ENCODE measurements at places on chromosomes 1 and 21.

- DNase-seq = no peak
These were observed 41.8 kb upstream of the BCL10 start for GRCh38 chr1:85318217-85318616.

- DNase-seq = no peak
These were observed 218.1 kb upstream of the KAZN start for GRCh38 chr1:14380408-14380807.

- DNase-seq = peak; percentile 71
These were observed 17.5 kb upstream of the ETV3 start for GRCh38 chr1:157155658-157156057.

- no peak for DNase-seq
These were observed 207.1 kb downstream of the HIVEP3 start for GRCh38 chr1:41711581-41711980.

GRCh38 chr1:245156041-245156735 is 1.4 kb downstream of the KIF26B start:
- DNase-seq = peak; percentile 84

- DNase-seq = peak; percentile 81
These were observed 299.0 kb downstream of the TPR start for GRCh38 chr1:186076006-186076405.

DNA sequence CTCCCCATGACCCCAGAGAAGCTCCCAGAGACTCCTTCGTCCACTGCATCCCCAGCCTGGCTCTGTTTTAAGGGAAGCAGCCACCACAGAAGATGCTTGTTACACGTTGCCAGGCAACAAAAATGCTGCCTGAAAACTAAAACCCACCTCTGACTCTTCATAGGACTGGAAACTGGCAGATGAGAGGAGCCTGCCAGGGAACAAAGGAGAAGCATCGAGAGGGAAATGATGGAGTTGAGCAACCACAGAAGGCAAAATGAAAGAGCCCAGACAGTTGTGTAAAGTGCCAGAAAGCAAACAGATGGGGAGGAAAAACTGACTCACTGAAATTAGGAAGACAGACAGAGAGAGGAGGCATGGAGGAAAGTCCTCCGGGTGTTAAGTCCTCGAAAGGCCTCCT is 118.4 kb downstream of the KCNN3 start:
- no peak for DNase-seq

DNA sequence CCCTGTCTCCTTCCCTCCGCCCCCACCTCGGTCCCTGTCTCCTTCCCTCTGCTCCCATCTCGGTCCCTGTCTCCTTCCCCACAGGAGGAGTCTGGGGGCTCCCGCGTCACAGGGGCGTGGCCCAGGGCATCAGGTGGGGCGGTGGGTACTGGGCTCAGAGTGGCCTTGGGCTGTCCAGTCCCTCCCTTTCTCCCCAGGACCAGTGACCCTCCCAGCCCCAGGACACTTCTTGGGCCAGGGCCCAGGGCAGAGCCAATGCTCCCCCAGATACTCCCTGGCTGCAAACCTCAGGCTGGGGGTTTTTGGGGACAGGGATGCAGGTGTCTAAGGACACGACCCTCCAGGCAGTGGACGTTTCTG is 6.8 kb upstream of the RNF223 start:
- DNase-seq = no peak

DNA sequence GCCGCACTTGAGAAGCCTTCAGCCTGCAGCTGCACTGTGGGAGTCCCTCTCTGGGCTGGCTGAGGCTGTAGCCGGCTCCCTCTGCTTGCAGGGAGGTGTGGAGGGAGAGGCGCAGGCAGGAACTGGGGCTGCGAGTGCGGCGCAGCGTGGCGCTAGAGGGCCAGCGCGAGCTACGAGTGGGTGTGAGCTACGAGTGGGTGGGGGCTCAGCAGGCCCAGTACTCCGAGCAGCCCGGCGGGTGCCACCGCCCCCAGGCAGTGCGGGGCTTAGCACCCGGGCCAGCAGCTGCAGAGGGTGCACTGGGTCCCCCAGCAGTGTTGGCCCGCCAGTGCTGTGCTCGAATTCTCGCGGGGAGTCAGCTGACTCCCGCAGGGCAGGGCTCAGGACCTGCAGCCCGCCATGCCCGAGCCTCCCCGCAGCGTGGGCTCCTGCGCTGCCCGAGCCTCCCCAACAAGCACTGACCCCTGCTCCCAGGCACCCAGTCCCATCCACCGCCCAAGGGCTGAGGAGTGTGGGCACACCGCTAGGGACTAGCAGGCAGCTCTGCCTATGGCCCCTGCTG is 1620.1 kb downstream of the BRINP3 start:
- no peak for DNase-seq

DNA sequence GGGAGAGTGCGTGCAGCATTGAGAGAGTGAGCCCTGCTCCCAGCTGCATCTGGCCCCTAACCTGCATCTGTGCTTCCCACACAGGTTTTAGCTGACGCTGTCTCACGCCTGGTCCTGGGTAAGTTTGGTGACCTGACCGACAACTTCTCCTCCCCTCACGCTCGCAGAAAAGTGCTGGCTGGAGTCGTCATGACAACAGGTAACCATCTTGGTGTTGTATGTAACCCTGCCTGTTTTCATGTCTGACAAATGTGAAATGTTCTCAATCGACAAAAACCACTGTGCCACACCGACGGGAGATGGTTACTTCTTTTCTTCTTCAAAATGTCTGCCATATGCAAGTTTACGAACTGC is 105.8 kb downstream of the ADARB1 start:
- DNase-seq = no peak

DNA sequence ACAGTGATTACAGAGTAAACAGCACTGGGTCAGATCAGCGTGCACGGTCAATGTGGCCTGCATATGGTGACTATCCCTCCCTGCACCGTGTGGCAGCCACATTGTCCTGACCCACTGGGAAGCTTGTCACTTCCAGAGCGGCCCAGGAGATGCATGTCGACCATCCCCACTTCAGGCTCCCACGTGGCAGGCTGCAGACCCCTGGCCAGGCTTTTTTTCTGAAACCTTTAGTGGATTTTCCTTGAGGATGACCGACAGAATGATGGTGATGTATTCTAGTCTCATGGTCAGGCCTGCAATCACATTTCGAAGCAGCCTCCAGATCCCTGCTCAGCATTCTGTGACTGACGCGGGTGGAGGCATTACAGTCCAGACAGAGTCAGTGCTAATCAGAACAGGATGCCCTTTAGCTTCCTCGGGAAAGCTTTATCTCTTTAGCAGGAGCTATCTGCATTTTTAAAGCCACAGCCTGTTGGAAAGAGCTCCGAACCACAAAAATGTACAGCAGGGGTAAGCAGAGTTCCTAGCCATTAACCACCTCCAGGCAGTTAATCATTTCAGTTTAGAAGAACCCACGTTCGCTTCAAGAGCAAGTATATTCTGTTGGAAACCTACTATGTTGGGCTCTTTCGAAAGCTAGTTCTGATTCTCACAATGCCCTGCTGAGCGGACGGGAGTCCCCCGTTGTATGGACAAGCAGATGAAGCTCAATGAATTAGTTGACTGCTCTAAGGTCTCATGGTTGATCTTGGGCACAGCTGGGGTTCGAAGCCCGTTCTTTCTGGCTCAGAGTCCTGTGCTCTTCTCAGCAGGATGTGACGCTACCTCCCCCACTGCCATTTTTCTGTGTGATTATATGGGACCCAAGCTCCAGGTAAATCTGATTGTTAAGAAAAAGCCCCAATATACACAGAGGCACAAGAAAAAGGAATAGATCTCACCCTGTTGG is 56.5 kb downstream of the IRF2BP2 start:
- DNase-seq = peak; percentile 50

DNA sequence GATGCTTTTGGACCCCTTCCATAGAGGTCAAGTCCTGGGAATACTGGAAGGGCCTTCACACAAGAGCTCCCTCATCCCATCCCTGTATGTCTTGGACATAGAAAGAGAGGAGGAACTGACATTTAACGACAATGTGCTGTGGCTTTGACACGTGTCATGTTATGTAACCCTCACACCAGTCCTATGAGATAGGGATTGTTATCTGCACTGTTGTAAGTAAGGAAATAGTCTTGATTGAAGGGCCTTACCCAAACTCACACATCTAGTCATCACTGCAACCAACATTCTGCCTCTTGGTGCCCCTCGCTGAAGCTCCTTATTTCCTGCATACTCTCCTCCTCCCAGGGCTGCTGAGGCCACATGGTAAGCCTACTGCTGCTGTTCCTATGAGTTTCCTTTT is 63.7 kb upstream of the ANGPTL1 start:
- DNase-seq = no peak

- DNase-seq = no peak
These were observed 14.8 kb upstream of the ANGPTL7 start for GRCh38 chr1:11174261-11174942.

DNA sequence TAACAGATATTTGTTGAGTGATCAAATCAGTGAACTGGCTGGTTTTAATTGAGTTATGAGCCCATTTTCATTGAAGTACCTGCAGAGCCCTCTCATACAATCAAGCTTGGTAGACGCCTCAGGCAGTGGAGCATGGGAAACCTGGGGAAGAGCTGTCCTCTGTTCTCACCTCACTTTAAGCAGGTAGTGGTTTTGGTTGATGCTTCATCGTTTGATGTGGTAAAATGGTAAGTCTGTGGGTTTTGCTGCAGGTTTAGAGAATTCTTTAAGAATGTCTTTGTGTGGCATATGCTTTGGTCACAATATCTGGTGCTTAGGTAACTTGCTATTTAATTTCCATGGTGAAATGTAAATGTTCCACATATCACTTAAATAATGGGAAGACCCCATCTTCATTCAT is 10.0 kb downstream of the LAMC1 start:
- DNase-seq = no peak

DNA sequence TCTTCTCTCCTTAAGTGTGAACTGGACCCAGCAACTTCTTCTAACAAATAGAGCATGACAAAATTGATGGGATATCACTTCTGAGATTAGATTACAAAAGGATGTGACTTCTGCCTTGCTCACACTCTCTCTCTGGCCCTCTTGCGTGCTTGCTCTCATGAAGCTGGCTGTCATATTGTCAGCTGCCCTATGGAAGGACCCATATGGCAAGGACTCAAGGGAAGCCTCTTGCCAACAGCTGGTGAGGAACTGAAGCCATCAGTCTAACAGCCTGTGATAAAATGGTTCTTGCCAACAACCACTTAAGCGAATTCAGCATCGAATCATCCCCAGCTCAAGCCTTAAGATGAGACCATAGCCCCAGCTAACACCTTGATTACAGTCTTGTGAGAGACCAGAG is 4.8 kb upstream of the TLR5 start:
- no peak for DNase-seq

DNA sequence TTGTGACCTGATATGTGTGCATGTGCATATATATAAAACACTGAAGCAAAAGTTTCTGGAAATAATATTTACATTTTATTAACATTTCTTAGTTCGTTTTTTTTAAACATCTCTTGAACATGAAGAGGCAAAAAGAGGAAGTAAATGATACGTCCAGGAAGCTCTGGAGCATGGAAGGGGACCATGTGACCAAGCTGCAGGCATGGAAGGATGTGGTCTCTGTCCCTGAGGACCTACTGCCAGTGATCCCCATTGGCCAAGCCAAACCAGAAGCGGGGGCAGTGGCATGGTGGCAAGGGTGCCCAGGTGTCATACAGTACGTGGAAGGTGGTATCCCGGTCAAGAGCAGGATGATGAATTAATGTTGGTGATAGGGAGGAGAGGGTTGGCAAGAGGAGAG is 268.3 kb upstream of the PROX1 start:
- DNase-seq = no peak

GRCh38 chr1:207745839-207746767 is 5.8 kb upstream of the CD46 start:
- no peak for DNase-seq

GRCh38 chr1:88117597-88117996 is 566.5 kb upstream of the PKN2 start:
- DNase-seq = no peak

DNA sequence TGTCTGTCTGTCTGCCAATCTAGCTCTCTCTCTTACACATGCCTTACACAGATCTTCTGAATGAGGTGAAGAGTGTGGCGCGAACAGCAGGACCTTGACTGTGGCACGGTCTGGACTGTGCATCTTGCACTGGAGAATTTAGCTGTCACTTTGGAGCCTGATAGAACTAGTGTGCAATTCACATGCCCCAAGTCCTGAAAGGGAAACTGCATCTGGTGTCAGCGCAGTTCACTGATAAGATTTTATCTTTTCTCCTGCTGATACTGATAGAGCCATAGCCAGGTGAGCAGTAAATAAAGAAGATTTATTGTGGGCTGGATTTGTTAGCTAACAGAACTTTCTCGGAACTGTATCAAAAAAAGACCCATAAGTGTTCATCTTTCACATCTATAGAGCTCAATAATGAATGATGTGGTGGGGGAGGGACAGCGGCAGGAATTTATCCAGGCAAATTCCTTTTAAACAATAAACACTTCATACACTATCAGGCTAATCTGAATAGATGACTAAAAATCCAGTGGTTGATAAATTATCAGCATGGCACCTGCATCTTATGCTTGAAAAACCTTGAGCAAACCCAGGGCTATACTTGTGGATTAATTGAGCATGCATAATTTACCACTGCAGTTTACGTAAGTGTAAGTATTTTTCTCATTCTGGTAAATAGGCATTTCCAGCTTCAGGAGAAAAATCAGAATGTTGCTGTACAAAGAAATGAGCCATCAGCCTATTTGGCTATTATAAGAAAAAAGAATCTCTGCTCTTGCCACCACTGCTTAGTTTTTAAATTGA is 104.1 kb downstream of the NTNG1 start:
- peak; percentile 55 for DNase-seq

- DNase-seq = no peak
These were observed 2.0 kb downstream of the SLC1A7 start for GRCh38 chr1:53140451-53140850.

GRCh38 chr1:63773496-63773814 is 362 bp upstream of the ROR1 start:
- DNase-seq = no peak

Data from A673 (cell line).